Stimulated activated CD8-positive, alpha-beta memory T cell treated with anti-CD3 and anti-CD28 coated beads, Interleukin-2, amount 100 ng/mL, for 1 hour (primary cell): ENCODE measurements at places on chromosomes 4 and X.

- no peak for DNase-seq
Measured at GRCh38 chrX:99398545-99398944, 1011.5 kb downstream of the PCDH19 start.

GRCh38 chrX:103791826-103792485 lies 15.3 kb downstream of the PLP1 start:
- DNase-seq: no peak

DNA sequence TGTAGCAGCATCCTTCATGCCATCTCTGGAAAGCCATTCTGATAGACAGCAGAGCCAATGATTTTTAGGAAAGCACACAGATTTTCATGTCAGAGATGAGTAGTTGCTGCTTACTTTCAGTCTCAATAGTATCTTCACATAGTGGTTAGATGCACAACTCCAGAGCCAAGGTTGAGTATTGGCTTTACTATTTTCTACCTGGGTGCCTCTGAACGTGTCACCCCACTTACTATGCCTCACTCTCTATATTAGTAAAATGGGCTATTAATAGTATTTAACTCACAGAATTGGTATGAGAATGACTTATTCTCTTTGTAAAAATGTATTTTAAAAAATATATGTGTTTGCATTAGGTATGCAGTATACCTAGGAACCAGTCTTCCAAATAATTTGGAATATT lies 108.8 kb upstream of the STIM2 start:
- no peak for DNase-seq

GRCh38 chr4:143076723-143077122 lies 108.0 kb upstream of the USP38 start:
- no peak for DNase-seq

DNA sequence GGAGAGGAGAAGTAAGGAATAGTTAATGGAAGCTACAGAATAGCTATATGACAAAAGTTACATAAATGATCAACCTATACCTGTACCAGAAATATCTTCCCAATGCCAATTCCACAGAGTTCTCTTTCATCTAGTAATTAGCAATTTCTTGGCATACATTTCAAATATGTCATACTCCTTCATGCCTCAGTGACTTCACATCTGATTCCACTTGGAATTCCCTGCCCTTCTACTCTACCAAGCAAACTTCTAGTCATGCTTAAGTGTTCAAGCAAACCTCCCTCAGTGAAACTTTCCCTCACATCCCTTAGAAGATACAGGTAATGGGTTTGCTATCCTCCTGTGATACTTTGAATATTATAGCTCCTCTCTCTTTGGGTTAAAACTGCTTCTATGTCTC lies 127.1 kb downstream of the KLHL13 start:
- no peak for DNase-seq
